ENCODE measurements at places on chromosomes 2 and 18.

DNA sequence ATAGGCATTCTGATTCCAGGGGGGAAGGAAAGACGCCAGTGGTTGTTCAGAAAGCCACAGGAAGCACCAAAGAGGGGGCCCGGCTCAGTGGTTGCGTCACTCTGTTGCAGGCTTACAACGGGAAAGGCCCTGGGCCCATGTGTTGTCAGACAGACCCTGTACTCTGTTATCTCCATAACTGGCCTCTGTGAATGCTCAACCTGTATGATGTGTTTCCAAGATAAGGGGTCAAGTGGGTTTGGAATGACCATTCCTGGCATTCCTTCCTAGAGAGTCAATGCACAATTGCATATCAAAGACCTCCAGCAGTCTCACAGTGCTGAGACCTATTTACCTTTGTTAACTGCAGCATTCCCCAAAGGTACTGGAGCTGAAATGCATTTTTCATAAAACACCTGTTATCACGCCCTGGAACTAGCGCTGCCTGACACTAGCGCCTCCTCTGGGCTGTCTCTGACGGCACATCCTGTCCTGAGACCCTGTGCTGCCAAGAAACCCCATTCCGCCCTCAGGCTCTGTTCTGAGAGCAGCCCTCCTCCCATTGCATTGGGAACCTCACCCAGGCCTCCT is 13.2 kb upstream of the LRRFIP1 start:
- DNase-seq, result no peak

GRCh38 chr2:618005-618404 is 59.2 kb downstream of the TMEM18 start:
- DNase-seq, result no peak

GRCh38 chr2:235095569-235095968 is 143.8 kb downstream of the SH3BP4 start:
- no peak for DNase-seq

DNA sequence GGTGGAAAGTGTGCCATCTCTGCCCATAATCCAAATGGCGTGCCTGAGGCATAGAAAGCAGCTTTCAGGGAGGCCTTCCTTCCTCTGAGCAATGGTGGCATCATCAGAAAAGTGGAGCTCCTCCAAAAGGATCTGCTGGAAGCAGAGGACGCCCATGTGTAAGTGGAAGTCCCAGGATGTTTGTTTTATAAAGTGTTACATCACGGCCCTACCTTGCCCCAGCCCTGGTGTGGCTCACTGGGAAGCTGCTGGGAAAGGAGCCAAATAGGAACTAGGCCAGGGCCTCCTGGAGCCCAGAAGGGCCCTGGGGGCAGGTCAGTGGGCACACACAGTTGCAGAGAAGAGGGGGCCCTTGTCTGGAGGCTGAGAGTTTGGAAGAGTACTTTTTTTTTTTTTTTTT is 4.2 kb upstream of the ODC1 start:
- DNase-seq, result no peak

DNA sequence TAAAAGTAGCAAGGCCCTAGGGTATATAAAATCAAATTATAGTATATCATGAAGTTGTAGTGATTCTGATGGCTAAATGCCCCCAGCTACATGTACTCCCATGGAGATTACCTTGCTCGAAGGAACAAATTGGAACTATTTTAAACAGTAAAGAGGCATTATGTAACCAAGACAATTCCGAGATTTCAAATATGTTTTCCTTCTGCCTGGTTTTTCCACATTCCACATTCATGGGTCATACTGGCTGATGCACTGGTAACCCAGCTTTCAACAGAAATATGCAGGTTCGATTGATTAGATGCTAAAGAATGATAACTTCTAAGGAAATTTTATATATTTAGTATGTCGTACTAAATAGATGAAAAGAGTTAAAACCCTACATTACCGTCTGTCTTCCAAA is 62.3 kb upstream of the MGAT4A start:
- no peak for DNase-seq

- no peak for DNase-seq
Observed at GRCh38 chr2:17791817-17792130, 24.5 kb upstream of the MSGN1 start.

GRCh38 chr2:72949642-72950041 is 32.3 kb downstream of the EMX1 start:
- DNase-seq, result no peak

DNA sequence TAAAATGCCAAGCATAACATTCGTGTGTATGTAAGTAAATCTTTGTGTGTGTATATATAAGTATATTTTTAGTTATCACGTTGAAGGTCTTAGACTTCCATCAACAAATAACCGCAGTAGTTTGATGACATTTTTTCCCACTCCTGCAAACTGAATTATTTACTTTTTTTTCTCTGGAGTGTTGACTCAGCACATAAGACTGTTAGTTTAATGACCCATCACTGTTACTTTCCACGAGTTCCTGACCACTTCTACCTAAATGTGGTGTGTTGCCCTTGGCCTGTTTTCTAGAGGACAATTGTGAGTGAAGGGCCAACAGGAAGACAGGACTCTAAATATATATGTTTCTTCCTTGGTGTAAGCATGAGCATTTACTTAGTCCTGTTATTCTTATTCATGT is 71.3 kb upstream of the TXNDC2 start:
- no peak for DNase-seq

DNA sequence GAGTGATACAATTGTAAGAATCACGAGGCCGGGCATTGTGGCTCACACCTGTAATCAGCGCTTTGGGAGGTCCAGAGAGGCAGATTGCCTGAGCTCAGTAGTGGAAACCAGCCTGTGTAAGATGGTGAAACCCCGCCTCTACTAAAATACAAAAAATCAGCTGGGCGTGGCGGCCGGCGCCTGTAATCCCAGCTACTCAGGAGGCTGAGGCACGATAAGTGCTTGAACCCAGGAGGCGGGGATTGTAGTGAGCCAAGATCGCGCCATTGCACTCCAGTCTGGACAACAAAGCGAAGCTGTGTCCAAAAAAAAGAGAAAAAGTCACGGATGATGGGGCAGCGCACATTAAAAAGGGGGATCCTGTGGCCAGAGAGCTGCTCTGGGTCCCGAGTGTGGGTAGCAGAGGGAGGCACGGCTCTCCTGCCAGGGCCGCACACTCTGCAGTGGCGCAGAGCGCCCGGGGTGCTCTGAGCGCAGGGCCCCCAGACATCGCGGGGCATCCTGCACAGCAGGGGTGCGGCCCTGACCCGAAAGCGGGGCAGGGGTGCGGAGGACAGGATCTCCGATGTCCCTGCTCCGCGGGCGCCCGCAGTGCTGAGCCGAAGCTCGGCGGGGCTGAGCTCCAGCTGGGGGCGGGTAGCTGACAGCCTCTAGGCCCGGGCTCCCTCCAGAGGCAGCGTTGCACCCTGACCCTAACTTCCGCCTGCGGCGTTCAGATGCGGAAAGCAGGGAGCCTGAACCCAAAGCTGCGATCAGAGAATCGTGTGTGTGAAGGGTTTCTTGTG is 30.4 kb upstream of the RAB6D start:
- DNase-seq, result no peak

- DNase-seq, result no peak
Observed at GRCh38 chr2:122150524-122151280, 395.3 kb downstream of the TSN start.

DNA sequence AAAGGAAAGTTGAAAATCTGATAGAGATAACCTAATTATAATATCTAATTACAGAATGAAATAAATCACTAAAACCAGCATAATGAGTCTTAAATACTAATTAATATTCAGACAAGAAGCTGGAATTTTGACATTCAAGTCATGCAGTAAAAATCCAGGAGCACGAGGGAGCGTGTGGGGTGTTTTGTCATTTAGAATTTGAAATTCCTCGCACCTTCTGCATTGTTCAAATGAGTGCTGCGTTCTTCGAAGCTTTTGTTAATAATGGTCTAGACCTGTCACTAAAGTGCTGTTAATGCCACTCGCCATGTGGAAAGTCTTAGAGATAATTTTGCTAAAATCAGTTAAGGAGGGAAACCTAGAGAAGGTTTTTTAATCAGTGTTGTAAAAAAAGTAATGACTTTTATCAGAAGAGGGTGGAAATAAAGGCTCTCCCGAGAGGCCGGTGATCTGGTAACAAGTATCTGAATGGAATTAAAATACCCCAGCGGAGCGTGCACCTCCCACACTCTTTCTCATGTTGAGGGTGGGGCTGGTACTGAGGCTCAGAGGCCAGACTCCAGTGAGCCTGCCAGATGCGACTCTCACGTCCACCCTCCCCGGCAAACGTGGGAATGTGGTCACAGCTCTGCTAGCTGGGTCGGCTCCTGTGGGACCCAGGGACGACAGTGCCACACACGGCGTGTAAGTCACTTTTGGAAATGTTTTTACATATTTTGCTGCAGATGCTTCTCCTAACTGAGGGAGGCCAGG is 69.4 kb upstream of the MYT1L start:
- DNase-seq, result no peak

DNA sequence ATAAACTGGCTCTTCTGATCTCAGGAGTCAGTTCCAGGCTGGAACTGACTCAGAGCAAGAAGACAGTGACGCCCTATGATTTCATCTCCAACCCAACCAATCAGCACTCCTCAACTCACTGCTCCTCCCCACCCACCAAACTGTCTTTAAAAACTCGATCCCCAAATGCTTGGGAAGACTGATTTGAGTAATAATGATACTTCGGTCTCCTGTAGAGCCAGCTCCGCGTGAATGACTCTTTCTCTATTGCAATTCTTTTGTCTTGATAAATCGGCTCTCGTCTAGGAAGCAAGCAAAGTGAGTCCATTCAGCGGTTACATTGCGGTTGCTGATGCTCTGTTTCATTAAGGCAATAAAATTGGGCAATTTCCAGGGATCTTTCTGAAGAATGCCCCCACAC is 1025.3 kb upstream of the CNTNAP5 start:
- no peak for DNase-seq

- DNase-seq, result no peak
Observed at GRCh38 chr18:45522371-45522770, 92.9 kb upstream of the SLC14A2 start.

GRCh38 chr2:5982903-5983265 is 290.7 kb downstream of the SOX11 start:
- no peak for DNase-seq

DNA sequence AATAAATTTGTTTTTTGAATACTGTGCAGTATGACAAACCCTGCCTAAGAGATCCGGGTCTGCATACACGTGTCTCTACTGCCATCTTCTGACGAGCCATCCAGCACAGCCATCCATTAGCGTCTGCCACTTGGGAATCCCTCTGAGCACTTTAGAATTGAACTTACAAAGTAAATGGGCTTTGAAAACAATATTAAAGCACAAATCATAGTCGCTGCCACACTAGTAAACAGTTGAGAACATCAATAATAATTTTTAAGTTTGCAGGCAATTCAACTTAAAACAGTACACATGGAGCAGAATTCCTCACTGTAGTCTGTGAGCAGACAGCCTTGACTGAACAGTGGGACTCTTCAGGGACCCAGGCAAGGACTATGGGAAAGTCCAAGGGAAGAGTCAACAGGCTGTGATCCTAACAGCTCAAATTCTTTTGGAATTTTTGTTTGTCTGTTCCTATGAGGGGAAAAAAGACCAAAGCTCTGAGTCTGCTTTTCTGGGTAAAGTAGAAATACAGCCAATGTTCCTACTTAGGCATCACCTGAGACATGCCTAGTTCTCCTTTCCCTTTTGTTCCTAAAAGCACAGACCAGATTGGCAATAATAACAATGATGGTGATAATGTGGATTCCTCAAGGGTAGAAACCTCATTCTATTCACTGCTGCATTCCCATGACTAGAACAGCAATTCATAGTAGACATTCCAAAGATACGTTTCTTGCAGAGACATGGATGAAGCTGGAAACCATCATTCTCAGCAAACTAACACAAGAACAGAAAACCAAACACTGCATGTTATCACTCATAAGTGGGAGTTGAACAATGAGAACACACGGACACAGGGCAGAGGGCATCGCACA is 92.9 kb downstream of the MREG start:
- no peak for DNase-seq

DNA sequence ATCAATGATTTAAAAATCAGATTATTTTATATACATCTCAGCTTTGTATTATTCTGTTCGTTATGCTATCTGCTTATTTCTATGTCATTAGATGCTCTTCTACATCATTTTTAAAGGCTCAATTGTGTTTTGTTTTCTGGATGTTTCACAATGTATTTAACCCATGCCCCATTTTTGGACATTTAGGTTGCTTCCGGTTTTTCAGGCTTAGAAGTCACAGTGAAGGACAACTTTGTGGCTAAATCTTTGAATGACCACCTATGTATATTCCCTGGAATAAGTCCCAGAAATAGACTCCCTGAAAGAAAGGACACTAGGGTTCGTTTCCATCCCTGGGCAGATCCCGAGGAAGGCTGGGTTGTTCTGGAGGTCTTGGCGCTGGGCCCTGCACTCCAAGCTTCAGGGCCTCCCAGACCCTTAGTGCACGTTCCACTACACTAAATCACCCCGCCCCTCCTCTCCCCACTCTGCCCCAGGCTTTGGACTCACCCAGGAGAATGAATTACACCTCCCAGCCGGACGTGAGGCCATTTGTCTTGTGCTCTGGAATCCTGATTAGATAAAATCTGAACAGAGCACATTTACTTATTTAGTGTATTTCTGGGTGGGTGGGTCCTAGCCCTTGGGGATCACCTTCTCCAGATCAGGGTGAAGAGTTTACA is 188.2 kb downstream of the ZFP36L2 start:
- DNase-seq, result no peak

- DNase-seq, result no peak
Observed at GRCh38 chr18:64893349-64893748, 744.5 kb upstream of the LINC00305 start.

- no peak for DNase-seq
Observed at GRCh38 chr18:10519999-10520935, 5.6 kb upstream of the NAPG start.

GRCh38 chr2:23595601-23596251 is 210.7 kb downstream of the KLHL29 start:
- DNase-seq, result no peak

DNA sequence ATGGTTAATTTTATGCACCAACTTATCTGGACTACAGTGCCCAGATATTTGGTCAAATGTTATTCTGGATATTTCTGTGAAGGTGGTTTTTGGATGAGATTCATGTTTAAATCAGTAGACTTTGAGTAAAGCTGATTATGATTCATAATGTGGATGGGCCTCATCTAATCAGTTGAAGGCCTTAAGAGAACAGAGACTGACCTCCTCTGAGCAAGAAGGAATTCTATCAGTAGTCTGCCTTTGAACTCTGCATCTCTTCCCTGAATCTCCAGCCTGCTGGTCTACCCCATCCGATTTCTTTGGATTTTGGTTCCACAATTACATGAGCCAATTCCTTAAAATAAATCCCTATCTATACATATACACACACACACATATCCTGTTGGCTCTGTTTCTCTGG is 82.8 kb upstream of the MAP4K3 start:
- DNase-seq, result no peak

- no peak for DNase-seq
Observed at GRCh38 chr2:215652388-215652787, 216.5 kb upstream of the FN1 start.

DNA sequence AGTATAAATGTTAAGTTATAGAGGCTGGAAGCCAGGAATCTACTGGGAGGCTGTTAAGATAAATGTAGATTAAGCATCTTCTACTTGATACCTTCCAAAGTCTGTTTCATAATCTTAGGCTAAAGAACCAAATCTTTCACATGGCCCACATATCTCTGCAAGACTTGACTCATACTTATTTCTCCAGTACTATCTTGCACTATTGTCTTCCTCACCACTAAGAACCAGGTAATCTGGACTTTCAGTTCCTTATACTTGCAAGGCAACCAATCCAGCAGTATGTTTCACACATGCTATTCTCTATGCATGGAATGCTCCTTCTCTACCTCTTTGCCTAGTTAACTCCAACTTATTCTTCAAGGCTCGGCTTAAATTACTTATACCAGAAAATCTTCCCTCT is 62.2 kb downstream of the RBMS1 start:
- no peak for DNase-seq

GRCh38 chr2:9484533-9484932 is 10.2 kb downstream of the IAH1 start:
- no peak for DNase-seq
